ENCODE measurements at places on chromosomes 6 and 20.

DNA sequence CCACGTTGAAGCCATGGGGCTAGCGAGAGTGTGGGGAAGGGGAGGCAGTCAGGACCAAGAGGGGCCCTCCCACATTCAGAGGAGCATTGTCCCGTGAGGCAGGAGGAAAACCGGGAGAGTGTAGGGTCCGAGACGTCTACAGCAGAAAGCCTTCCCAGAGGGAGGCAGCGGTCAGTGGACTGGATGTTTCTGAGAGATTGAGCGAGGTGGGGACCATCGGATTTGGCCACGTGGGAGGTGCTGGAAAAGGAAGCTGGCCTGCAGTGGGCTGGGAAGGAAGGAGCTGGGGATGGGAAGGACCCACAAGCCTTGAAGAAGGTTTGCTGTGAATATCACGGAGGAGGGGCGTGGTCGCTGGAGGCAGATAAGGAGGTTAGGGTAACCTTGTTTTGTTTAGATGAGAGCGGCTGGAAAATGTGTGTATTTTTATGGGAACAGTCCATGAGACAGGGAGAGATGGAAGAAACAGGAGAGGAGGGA is 119.0 kb upstream of the RNF24 start:
- no peak for DNase-seq

- DNase-seq: no peak
Observed at GRCh38 chr20:50517817-50518154, 7.6 kb downstream of the PTPN1 start.

GRCh38 chr6:168170841-168171601 is 92.0 kb upstream of the FRMD1 start:
- no peak for DNase-seq

DNA sequence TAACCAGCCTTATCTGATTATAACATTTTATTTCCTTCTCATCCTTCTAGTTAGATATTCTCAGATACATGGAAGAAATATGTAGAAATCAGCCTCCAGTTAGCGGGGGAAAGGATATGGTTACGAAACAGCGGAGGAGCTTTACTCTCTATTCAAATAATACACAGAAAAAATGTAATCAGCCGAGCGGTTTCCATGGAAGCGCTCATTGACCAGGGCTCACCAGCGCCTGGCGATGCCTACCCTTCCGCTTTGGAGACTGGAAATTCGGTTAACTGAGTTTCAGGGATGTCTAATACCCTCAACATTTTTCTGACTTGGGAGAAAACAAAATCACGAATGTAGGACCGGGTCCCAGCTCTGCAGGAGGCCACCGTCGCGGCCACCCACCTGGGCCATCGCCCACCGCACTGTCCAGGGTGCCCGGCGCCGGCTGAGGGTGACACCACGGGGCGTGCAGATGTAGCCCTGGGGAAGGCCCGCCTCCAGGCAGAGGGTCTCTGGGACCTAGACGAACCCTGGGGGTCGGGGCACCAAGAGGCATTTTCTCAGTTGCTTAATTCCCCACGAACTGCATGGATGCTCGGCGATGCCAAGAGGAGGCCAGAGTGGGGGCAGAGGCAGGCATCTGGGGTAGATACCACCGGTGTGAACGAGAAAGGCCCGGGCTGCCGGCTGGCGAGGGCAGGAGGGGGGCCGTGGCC is 1.7 kb downstream of the PRR18 start:
- no peak for DNase-seq
